ENCODE measurements at places on chromosomes 7 and 10.

- no peak for DNase-seq
Observed at GRCh38 chr7:86598311-86598710, 45.4 kb upstream of the GRM3 start.

- DNase-seq = no peak
Observed at GRCh38 chr10:85916286-85916685, 450.3 kb downstream of the GRID1 start.

- DNase-seq = no peak
Observed at GRCh38 chr10:69213591-69214311, 6.4 kb upstream of the HKDC1 start.

DNA sequence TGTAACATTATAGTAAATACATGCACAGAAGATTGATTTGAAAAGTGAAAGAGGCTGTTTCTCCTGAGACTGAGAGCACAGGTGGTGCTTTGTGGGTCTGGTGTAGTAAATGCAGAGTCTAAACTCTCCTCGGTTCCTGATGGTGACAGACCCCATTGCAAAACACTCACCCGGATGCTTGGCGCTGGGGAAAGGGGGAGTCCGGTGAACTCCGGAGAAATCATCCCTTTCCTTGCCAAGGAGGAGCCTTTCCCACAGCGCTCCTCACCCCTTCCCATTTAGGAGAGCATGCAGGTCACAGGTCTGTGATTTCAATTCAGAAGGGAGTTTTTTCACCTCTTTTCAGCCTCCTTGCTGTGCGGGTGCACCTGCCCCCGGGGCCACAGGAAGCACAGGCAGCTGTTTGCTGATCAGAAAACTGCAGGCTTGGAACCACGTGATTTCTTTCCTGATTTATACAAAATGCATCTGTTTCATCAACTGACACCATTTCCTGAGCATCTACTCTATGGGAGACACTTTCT lies 75.6 kb upstream of the LYZL2 start:
- DNase-seq = peak; percentile 79

- no peak for DNase-seq
Observed at GRCh38 chr10:11154333-11154732, 136.7 kb downstream of the CELF2 start.

DNA sequence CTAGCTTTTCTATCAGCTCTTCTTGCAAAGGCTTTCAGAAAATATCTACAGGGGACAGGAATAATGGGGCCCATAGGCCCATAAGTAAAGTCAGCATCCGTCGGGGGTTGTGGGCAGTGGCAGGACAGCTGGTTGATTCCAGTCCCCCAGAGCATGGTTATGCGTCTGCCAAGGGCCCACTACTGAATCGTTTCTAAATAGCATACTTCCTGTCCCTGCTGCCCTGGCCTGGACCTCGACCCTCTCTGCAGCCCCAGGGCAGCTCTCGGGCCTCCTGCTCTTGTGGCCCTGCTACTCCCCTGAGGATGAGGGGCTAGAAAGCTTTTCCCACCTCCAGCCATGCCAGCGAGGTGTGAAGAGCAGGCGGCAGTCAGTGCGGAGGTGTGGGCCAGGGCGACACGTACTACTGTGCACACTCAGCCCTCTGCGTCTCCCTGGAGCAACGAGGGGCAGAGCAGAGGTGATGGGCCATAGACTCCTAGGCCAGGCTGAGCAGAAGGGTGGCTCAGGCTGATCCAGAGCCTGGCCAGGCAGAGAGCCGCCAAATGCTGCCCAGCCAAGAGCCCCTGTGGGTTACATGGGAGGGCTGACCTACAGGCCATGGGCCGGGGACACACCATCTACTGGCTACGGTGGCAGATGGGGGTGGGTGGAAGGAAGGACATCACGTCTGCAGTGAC lies 4.7 kb upstream of the OPN4 start:
- no peak for DNase-seq

DNA sequence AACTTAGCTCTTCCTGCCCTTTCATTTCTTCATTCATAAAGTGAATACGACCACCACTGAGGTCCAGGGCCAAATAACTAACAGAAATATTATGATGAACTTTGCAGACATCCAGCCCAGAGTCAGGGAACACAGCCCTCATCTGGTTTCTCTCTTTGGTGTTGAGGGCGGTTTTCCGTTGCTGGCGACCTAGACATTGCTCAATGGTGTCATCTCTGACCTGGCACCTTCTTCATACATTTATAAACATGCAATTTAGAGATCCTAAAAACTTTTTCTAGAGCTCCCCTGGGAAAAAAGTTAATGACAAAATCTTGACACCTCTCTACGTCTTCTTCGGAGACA lies 324 bp upstream of the TET1 start:
- DNase-seq = no peak

DNA sequence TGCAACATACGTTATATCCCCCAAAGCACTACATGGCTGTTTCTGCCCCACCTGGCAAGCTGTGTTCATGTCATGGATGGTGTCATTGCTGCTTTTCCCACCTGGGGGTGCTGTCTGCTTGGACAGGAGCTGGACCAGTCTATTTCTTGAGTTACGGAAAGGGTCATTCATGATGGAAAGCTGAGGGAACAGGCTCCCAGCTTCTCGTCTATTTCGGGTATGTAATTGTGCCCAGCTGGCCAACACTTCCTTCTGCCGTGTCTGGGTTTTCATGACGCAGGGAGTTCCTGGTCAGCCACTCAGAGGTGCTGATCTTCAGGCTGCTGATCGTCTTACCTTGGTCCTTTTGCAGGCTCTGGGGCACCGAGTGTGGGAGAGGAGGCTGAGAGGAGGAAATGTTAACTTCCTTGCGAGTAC lies 8.6 kb downstream of the BTBD16 start:
- DNase-seq = no peak

DNA sequence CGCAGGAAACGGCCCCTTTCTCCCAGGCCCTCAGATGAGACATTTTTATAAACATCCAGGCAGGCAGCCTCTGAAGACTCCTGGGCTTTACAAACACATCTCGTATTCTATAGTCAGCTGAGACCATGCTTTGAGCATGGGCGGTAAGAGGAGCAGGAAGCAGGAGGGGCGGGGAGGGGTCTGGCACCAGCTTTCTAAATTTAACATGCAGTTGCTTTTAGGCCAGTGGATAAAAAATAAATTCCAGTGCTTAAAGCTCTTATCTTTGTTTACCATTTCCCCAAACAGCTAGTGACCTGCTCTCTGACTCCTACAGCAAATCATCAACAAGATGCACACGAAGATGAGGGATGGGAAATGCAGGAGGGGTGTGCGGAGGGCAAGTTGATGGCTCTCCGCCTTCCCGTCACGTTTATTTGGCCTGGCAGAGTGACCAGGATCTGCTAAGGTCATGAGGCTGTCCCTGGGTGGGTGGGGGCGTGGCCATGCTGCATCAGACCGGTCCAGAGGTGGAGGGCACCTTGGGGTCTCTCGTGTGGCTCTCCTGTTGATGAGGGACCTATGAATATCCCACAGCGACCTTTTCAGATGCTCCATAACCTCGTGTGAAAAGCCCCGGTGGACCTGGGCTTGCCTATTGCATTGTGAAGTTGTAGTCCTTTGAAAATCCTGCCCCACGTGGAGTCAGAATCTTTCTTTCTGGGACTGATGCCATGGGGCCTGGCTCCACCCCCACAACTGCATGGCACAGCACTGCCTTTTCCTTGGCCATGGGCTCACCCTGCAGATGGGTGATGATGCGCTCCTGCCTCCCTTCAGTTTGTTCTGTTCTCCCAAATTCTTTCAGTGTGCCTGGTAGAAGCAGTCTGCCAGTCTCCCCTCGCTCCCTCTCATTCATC lies 67.5 kb downstream of the PARP12 start:
- no peak for DNase-seq

DNA sequence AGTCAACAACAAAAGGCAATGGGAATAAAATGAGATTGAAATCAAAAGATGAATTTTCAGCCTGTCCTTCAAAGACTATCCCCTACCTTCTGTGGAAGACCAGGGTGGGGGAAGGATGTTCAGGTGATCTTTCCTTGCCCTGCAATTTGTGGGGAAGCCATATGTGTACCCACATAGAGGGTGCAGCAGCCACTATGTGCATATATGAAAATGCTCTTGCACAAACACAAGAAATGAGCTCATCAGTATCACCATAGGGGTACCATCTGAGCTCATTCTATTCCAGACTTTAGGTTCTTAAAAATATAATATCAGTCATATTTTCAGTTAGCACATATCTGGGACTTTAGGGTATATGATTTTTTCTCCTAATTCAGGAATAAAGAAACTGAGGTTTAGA lies 17.7 kb downstream of the GIMAP5 start:
- no peak for DNase-seq

- no peak for DNase-seq
Observed at GRCh38 chr10:117004227-117005025, 561 bp downstream of the SHTN1 start.

GRCh38 chr7:24700521-24701260 lies 56.6 kb downstream of the GSDME start:
- no peak for DNase-seq

DNA sequence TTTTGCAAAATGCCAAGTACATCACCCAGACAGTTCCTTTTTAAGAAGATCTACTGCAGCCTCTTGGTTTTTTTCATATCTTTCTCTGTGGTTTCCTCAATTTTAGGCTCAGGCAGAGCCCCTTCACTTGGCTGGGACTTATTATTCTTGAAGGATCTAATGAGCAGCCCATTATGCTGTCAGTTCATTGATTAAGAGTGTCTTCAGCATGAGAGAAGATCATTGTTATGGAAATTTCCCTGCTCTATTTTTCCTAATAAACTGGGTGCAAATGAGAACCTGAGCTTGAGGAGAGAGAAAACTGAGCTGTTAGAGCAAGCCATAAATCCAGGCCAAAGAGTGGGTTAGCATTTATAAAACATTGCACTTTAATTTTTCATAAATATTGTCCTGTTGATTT lies 146.5 kb downstream of the SEC23IP start:
- no peak for DNase-seq

- DNase-seq = peak; percentile 54
Observed at GRCh38 chr7:130151591-130152492, 53.4 kb downstream of the TMEM209 start.

DNA sequence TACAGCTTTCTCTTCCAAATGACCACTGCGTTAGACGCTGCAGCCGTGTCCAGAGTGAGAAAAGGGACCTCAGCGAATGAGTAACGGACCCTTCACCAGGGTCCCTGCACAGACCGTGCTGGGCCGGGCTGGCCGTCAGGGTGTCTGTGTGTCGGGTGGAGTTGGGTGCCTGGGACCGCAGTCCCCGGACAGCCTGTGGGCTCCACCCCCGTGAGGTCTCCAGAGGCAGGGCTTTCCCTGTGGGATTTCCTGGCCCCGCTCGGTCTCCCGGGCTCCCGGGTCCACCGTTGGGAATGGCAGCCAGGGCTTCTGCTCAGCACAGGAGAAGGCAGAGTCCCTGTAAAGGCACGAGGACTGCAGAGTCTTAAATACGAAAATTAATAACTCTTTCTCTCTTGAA lies 509.7 kb downstream of the TCERG1L start:
- DNase-seq = no peak

DNA sequence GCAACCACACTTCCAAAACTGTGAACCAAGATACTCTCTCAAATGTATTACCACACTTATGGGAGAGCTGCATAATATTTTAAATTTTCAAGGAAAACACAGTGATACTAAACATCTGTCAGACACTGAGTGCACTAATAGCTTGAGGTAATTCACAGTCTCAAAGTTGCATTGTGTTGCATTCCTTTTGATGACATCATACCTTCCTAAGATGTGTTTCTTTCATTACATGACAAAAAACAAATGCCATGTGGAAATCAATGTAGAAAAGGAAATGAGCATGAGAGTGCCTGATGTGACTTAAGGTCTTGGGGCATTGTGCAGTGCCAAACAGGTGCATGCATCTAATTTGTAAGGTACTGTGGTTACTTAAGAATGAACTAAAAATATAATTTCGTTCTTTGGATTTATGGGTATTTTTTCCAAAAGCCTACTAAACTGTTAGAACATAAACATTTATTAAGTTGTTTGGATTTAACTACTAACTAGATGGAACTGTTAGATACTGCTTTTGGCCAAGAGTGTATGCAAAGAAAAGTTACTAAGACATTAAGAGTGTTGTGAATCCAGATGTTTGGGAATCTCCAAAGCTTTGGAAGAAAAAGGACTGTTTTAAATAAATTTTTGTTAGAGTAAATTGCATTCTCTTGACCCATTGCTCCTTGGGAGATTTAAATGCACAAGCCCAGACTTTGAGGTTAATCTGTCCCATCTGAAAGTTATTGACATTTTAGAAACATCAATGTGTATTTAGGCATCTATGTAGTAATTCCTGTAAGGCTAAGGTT lies 496.2 kb upstream of the SEMA3D start:
- no peak for DNase-seq

- no peak for DNase-seq
Observed at GRCh38 chr10:49610458-49611165, 502 bp downstream of the SLC18A3 start.

DNA sequence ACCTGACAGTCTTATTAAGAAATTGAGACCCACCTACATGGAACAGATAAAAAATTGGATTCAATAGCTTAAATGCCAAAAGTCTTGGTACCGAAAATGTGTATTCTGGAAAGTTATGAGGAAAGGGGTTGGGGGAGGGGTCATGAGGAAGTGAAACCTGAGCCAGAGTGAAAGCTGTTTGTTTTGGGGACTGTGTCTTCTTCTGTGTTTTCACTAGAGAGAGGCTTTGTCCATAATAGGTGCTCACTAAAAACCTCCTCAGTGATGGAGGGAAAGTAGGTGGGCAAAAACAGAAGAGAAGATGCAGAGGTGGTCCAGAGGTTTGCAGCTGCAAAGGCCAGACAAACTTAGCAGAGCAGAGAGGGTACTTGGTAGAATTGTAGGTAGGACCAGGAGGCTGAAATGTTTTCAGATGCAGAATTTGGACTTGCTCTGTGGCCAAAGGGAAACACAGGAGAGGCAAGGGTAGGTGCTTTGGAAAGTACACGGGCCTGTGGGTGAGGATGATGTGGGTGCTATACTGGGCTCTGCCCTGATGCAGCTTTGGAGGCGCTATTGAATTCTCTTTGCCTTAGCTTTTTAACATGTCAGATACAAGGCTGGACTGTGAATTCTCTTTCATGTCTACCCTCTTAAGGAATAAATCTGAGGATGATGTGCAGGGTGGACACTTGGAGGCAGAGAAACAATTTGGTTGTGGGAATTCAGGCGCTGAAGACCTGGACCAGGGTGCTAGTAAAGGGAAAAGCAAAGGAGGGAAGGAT lies 254.6 kb downstream of the PTEN start:
- DNase-seq = no peak

- peak; percentile 42 for DNase-seq
Observed at GRCh38 chr10:21746118-21746517, 212.1 kb downstream of the MLLT10 start.

GRCh38 chr10:90399782-90400181 lies 458.1 kb downstream of the HTR7 start:
- no peak for DNase-seq

- DNase-seq = no peak
Observed at GRCh38 chr7:13416071-13416470, 573.4 kb downstream of the ETV1 start.

- DNase-seq = no peak
Observed at GRCh38 chr7:27602766-27603165, 59.9 kb downstream of the HIBADH start.

DNA sequence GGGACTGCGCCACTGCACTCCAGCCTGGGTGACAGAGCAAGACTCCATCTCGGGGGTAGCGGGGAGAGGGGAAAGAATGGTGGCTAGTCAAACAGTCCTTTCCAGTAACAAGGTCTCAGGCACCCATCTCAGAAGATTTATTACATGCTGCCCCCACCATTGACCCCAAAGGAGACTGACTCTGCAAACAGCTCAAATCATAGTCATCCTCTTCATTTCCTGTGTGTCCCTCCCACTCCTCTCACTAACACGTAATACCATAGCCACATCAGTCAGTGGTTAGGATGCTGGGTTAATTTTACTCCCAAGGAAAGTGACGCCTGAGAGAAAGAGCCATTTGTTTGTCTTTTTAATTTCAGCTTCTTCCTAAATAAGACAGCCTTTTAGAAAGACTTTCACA lies 56.6 kb upstream of the BET1 start:
- no peak for DNase-seq

GRCh38 chr10:72049969-72050781 lies 38.2 kb downstream of the SPOCK2 start:
- DNase-seq = no peak
